ENCODE measurements at places on chromosomes 6 and 20.

DNA sequence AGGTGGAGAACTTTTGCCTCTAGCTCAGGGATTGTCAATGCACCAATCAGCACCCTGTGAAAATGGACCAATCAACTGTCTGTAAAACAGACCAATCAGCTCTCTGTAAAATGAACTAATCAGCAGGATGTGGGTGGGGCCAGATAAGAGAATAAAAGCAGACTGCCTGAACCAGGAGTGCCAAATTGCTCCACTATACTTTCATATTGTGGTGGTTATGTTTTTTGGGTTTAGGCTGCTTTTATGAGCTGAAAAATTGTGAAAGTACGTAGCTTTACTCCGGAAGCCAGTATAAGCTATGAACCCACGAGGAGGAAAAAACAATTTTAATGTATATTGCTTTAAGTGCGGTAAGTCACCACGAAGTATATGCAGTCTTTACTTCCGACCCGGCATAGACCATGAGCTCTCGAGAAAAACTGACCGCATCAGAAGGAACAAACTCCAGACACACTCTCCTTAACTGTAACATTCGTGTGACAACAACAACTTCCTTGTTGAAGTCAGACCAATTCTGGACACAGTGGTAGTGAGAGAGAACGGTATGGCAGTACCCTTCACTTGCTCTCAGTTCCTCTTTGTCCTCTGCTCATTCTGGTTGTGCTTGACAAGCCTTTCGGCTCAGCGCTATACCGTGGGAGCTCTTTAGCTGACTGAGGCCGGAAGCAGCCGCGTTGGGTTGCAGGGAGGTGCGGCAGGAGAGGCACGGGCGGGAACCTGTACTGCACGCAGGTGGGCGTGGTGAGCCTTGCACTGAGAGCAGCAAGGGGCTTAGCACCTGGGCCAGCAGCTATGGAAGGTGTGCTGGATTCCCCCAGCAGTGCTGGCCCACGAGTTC lies 81.9 kb upstream of the E2F3 start:
- peak; percentile 80 for DNase-seq

DNA sequence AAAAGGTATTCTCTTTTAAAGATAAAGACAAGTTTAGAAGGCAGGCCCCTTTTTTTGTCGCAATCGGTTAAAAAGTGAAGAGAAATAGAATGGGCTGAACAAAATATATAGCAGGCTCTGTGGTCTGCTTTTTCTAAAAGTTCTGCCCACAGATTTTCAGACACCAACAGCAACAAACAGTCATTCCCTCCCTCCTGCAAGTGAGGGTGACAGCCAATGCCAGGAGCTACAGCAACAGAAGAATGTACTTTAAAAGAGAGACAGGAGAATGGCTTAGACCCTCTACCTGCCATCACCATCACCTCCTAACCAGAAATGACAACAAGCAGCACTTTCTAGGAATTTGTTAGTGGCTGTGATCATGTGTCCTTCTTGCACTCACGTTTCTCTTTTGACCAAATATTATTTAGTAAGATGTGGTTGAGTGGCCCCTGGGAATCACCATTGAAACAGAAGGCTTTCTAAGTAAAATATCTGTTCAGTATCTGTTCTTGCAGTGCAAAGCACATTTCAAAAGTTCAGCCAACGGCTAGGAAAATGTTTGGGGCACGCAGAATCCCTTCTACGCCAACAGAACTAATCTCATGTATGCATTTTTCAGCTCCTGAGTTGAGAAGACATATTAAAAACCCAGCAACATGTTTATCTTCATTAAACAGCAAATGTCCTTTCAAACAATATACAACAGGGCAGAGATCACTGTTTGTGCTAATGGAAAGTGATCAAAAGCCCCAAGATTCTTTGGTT lies 248.5 kb downstream of the ATXN1 start:
- DNase-seq = no peak

DNA sequence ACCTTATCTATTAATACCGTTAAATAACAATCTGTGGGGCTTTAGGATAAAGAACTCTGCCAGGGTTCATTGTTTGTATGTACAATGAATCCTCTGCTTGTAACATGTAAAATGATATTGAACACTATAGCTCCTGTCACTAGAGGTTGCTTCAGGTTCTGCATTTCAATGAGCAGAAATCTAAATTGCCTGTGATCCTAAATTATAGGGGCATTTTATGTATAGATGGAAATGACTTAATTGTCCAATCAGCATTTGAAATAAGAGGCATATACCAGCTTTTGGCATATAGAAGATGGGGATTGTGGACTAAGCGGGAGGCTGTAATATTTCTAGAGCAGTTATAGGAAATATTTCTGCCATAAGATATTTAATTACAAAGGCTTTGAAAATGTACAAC lies 2.0 kb downstream of the NCOA3 start:
- no peak for DNase-seq

DNA sequence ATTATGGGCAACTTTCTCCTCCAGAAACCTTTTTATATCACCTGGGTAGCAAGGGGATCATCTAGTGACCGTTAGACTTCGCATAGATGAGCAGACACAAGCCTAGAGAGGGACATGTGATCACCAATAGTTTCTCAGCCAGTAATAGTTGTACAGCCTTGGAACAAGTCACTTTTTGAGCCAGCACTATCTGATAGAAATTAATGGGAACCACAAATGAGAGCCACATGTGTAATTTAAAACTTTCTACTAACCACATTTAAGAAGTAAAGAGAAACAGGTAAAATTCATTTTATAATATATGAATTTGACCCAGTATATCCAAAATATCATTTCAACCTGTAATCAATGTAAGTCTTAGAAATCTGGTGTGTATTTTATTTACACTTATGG lies 592 bp upstream of the CTNNBL1 start:
- DNase-seq = no peak

GRCh38 chr6:38479331-38479730 lies 160.4 kb downstream of the BTBD9 start:
- no peak for DNase-seq

GRCh38 chr6:156175433-156175832 lies 601.7 kb upstream of the ARID1B start:
- no peak for DNase-seq

DNA sequence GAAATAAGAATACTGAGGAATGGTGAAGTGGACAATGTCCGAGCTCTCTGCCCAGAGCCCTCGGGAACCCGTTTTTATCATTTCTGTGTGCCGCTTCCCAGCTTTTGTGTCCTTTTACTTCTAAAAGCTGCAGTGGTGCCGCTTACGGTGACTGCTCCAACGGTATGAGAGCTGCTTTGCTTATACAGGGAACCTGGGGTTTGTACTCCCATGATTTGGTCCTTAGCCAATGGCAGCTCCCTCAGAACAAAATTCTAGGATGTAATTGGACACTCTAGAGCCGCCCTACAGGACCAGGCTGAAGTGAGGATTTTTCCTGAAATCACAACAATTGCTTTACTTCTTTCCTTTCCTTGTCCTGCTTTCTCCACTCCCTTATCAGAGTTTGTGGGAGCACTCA lies 24.2 kb upstream of the PCSK2 start:
- no peak for DNase-seq

DNA sequence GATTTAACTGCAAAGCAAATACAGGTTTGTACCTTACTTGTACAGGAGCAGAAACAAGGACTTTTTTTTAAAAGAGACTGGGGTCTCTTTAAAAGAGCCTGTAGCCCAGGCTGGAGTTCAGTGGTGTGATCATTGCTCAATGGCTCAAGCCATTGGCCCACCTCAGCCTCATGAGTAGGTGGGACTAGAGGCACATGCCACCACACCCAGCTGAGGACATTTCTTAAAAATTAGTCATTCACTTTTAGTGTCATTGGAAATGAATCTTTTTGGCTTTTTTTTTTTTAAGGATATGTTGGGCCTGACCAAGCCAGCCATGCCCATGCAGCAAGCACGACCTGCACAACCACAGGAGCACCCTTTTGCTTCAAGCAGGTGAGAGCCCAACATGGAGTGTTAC lies 16.9 kb downstream of the SEC23B start:
- DNase-seq = no peak

GRCh38 chr6:10779076-10779475 lies 31.5 kb downstream of the TMEM14B start:
- no peak for DNase-seq

GRCh38 chr6:134675110-134676054 lies 274.5 kb downstream of the ALDH8A1 start:
- DNase-seq = no peak

- peak; percentile 23 for DNase-seq
These were observed 60.0 kb downstream of the PTPN1 start for GRCh38 chr20:50569864-50570836.

- DNase-seq = no peak
These were observed 42.1 kb upstream of the FOXA2 start for GRCh38 chr20:22626496-22626895.

- DNase-seq = no peak
These were observed 36.6 kb downstream of the HBS1L start for GRCh38 chr6:135018052-135018451.

- DNase-seq = no peak
These were observed 415.0 kb downstream of the PHF3 start for GRCh38 chr6:64050590-64050989.

- DNase-seq = no peak
These were observed 48.9 kb upstream of the EPHA7 start for GRCh38 chr6:93468291-93468690.

DNA sequence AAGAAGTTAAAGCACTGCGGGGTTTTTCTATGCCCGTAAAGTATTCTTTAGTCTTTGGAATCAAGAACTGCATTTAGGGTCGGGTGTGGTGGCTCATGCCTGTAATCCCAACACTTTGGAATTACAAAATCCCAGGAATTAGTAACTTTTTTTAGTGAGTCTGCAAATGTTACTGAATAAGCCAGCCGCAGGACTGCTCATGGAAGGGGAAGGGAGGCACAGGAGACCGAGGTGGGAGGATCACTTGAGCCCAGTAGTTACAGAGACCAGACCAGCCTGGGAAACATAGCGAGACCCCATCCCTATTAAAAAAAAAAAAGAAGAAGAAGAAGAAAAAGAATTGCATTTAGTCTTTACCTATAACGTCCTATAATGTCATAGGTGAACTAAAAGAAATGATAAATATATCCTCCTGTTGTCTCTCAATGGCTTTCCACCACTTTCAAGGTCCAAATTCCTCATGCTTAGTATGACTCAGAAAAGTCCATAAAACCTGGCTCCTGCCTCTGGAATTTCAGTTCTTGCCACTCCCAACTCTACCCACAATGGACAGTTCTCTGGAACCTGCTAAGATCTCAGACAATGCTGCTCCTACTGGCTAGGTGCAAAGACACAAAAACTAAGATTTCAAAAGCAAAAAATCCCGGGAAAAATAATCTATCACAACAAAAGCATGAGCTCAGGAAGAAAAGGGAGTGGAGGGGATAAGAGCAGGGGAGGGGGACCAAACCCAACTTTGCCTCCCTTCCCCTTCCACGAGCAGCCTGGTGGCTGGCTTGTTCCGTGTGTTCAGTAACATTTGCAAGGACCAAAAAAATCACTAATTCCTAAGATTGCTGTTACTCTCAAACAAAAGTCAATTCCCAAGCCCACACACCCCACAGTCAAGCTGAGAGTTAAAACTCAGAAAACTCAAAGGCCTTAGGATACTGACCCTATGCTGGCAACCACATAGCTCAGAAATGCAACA lies 39.0 kb downstream of the B4GALT5 start:
- no peak for DNase-seq

DNA sequence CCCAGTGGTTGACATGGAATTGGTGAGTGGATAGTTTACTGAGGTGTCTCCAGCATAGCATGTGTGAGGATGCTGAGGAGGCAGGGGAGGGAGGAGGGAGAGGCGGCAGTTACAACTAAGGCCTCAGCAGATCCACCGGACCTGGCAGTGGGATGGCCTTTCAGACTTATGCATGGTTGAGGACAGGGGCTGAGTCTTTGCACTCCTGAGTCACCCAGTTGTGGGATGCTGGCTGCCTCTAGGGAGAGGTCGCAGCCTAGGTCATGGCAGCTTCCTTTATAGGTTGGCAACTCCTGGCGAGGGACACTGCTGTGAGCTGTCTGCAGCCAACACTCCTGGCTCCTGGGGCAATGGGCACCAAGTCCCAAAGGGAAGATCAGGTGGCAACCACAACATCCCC lies 380.3 kb downstream of the PREX1 start:
- DNase-seq = no peak

Measured in central memory CD4-positive, alpha-beta T cell (primary cell).